ENCODE measurements at places on chromosomes 11 and 22.

DNA sequence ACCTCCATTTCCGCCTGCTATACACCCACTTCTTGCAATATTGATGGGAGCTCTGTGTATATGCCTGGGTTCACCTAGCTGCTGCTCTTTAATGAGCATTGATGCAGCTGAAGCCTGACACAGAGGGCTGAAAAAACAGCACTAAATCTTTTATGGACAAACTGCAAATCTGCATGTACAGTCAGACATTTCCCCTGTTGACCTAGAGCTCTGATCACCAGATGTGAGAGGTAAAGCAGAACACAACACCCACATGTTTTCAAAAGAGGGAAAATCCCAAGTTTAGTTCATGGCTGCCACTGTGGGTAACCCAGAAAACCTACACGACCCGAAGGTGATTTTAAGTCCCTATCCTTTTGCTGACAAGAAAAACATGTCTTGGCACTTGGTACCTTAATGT lies 303.0 kb upstream of the PITPNB start:
- DNase-seq, result no peak

DNA sequence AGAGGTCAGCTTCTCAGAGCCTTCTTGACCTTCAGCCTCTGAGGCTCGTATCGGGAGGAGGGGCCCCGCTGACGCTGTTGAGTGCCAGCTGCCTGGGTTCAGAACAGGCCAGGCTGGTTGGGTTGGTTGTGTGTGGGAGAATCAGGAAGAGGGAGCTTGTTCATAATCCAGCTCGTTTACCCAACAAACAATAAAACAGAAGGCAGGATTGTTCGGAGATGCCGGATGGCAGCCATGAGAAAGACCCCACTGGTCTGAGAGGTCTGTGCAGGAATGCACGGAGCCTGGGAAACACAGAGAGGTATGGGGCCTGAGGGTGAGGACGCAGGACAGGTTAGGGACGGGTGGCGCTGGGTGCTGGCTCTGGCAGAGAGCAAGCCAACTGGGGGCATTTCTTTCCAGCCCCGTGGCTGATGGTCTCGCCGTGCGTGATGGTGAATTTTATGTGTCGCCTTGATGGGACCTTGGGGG lies 31.6 kb upstream of the SHANK2 start:
- no peak for DNase-seq

GRCh38 chr22:31378123-31378522 lies 21.3 kb upstream of the DRG1 start:
- DNase-seq, result no peak

DNA sequence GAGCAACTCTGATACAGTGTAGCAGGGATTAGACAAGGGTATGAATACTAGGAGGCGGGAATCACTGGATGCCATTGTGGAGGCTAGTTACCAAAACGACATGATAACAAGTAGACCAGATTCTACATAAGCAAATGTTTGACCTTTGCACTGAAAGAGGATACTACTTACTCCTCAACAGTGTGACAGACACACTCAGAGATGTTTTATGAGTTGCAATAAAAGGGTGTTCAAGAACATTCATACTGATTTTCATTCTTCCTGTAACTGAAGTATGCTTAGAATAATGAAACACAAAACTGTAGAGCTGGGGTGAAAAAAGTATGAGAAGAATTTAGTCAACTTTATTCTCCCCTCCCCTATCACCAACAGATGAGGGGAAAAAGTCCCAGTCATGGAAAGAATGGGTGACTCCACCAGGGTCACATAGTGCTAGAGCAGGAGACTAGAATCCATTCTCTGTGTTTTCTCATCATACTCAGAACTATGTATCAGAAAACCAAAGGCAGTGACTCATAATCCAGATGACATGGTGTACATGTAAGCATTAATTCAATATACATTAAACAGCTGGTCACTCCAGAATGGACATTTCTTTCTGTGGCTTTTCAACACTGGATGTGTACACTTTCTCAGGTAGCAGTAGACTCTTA lies 32.8 kb downstream of the ARHGAP20 start:
- no peak for DNase-seq

DNA sequence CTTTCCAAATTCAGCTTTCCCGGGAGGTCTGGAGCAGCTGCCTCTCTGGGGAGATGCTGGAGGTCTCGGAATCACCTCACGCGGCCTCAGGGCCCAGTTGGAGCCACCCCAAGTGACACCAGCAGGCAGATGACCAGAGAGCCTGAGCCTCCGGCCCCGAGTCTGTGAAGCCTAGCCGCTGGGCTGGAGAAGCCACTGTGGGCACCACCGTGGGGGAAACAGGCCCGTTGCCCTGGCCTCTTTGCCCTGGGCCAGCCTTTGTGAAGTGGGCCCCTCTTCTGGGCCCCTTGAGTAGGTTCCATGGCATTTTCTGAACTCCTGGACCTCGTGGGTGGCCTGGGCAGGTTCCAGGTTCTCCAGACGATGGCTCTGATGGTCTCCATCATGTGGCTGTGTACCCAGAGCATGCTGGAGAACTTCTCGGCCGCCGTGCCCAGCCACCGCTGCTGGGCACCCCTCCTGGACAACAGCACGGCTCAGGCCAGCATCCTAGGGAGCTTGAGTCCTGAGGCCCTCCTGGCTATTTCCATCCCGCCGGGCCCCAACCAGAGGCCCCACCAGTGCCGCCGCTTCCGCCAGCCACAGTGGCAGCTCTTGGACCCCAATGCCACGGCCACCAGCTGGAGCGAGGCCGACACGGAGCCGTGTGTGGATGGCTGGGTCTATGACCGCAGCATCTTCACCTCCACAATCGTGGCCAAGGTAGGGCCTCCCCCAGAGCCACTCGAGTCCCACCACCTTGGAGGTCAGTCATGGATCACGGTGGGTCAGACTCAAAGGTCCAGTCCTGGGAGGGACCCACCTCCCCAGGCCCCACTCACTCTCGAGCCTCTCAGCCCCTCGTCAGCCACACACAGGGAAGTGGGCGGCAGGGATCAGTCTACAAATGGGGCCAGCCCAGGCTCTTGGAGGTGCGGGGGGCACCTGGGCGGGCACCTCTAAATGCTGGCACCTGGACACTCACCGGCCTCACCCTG lies 525 bp downstream of the SLC22A12 start:
- no peak for DNase-seq

- no peak for DNase-seq
Observed at GRCh38 chr11:66652651-66653050, 14.1 kb downstream of the RBM4 start.

DNA sequence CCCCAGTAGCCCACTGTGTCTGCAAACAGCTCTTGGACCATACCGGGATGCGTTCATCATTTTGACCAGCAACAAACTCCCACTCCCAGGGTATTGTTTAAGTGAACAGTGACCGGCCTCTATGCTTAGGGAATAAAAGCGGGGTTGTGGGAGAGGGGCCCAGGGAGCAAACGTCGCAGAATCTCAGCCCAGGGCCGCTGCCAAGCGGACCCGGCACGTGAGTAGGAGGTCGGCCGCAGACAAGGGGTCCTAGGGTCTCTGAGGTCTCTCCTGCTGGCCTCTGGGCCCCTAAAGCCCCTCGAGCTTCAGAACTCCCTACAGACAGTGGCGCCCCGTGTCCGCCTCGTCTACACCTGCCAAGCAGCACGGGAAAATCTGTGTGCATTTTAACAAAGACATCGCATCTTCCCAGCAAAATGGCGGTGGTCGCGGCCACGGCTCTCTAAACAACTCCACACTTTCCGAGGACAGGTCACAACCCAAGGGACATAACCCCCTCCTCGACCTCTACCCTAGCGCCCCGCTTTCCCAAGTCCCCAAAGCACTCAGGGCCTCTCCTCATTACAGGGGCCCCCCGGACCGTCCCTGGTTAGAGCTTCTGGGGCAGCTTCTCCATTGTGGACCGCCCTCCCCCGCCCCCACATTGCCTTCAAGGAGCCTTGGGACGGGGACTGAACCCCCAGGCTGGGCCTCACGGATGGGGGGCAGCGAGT lies 3.9 kb upstream of the GCAT start:
- no peak for DNase-seq

DNA sequence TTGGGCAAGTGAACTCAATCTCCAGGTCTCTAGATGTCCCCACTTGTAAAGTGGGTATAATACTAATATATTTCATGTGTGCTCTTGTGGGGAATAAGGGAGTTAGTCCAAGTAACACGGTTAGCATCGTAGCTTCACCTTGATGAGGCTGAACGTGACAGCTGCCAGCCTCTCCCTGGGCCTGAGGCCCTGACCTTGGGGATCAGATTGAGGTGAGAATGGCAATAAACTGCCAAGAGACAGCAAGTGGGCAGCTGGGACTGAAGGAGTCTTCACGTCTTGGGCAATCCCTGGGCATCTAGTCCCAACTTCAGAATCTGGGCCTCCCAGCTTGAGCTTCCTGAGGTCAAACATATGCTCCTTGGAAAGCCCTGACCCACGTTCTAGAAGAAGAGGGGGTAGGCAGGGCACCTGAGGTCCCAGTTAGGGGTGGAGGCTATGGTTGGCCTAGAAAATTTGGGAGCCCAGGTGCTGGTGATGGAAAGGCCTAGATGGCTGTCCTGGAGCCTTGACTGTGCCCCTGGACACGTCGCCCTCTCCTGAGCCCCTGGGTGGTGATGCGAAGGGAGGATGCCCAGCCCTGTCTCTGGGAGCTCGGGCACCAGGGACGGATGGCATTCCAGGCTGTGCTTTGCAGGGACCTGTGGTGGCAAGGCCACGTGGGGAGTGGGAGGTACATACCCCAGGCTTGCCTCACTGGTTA lies 23.4 kb downstream of the ADAMTS15 start:
- DNase-seq, result no peak

- DNase-seq, result peak; percentile 14
Observed at GRCh38 chr11:112085822-112086421, 634 bp downstream of the TIMM8B start.
